ENCODE measurements at places on chromosomes 7 and 10.

DNA sequence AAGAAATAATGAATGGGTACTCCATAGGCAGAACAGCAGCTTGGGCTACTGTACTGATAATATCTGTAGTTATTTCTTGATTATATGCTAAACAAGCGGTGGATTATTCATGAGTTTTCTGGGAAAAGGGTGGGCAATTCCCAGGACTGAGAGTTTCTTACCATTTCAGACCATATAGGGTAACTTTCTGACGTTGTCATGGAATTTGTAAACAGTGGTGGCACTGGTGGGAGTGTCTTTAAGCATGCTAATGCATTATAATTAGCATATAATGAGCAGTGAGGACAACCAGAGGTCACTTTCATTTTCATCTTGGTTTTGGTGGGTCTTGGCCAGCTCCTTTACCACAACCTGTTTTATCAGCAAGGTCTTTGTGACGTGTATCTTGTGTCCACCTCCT lies 399.7 kb downstream of the CDC14C start:
- DNase-seq, result no peak

DNA sequence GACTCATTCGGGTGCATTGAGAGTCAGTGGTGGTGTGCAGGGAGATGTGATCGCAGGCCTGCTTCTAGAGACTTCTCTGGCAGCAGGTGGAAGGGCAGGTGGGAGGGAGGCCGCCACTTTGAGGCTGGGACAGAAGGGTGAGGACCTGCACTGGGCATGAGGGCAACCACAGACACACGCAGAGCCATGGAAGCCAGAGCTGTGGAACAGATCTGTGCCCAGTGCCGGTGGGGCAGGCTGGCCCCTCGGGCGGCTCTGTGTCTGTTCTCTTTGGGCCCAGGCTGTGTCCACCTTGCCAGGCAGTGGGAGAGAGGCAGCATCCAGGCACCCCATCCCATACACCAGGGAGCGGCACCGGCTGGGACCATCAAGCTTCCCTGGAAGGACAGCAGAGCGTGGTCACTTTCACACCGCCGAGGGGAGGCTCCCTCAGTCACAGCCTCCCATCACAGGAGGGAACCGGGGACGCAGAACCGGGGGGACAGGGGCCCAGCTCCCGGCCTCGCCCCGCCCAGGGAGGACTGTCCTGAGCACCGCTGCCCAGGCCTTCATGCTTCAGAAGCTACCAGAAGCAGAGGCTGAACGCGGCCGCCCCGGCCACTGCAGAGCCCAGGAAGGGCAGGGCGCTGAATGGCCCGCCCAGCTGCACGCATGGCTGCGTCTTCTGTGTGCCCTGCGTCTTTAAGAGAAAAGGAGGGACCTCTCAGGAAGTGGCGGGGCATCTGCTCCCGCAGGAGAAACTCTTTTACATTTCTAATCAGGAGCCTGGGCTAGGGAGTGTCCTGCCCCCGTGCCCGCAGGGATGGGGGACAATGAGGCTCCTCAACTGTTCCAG lies 32.1 kb downstream of the EN2 start:
- DNase-seq, result no peak

- DNase-seq, result no peak
Measured at GRCh38 chr10:63213489-63213888, 80.4 kb downstream of the NRBF2 start.

DNA sequence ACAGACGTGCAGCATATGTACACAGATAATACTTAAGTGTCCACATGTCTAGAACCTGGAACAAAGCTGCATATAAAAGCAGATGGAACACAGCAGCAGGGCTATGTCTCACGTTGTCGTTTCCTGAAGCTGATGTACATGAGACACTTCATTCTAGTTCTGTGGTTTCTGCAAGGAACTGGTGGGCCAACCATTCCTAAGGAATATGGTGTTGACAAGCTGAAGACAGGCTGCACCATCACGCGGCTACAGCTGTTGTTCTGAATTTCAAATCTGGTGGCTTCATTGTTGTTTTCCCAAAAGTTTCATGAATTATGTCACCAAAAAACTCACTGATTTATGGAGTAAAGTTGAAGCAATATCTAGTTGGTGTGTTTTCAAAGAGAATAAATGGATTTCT lies 33.7 kb downstream of the PRKAG2 start:
- no peak for DNase-seq

DNA sequence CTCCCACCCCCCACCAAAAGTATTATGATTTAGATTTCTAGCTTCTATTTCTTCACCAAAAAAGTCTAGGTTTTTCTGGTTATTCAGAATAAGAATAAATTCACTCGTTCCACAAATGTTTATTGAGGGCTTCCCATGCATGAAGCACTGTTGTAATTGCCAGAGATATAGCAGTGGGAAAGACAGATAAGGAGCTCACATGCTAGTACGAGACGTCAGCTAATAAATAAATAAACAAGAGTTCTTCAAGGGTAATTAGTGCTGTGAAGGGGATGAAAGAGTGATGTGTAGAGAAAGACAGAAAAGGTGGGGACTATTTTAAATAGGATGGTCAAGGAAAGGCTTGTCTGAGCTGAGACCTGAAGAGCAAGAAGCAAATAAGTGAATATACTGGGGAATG lies 38.1 kb upstream of the SEPTIN7 start:
- no peak for DNase-seq

DNA sequence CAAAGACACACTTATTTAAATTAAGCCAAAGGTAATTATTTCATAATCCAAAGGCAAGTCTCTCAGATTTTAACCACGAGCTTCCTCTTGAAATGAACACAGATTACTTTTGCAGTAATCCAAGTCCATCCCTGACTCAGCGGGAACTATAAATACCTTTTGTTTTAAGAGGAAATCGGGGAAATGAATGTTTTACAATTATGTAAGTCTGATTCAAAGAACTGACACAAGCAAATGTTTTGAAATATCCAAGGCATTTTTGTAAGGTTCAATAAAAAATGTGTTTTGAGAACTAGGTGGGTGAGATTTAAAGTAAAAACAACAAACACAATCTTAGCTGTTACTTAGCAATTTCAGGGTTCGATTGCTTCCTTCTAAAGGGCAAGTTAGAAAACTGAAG lies 179.8 kb upstream of the ASAH2 start:
- no peak for DNase-seq

DNA sequence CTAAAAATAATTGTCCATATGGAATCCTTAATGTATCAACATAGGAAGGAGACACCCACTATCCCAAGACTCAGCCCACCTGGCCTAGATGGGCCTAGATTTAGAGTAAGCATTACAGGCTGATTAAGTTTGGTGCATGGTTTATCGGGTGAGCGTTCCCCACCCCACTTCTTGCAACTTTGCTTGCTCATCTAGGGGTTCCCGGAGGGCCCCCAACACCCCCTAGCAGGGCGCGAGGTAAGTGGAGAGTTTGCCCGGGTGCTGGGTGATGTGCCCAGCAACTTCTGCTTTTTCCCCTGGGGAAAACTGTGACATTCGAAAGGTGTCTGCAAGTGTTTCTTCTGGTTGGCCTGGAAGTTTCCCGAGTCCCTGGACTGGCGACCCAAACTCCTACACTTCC lies 31.7 kb downstream of the SKIDA1 start:
- no peak for DNase-seq

GRCh38 chr7:27247452-27248426 lies 5.1 kb downstream of the EVX1 start:
- no peak for DNase-seq

- no peak for DNase-seq
Measured at GRCh38 chr10:87500646-87501048, 4.0 kb upstream of the MINPP1 start.

DNA sequence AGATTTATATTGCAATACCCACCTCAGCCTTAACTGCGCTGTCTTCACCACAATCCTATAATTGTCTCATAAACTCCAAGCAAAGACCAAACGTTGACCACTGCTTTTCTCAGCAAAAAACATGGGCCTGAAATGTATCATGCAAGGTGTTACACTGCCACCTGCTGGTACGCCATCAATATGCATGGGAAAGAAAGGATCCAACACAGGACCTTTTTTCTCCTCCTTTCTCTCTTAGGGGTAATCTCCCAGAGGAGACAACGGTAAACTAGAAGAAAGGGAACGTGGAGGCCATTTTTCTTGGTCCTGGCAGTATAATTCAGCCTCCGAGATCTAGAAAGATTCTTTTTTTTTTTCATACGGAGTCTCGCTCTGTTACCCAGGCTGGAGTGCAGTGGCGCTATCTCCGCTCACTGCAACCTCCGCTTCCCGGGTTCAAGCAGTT lies 79.1 kb upstream of the MPP7 start:
- DNase-seq, result peak; percentile 6

- DNase-seq, result no peak
Measured at GRCh38 chr10:97631098-97631497, 2.2 kb downstream of the MORN4 start.

DNA sequence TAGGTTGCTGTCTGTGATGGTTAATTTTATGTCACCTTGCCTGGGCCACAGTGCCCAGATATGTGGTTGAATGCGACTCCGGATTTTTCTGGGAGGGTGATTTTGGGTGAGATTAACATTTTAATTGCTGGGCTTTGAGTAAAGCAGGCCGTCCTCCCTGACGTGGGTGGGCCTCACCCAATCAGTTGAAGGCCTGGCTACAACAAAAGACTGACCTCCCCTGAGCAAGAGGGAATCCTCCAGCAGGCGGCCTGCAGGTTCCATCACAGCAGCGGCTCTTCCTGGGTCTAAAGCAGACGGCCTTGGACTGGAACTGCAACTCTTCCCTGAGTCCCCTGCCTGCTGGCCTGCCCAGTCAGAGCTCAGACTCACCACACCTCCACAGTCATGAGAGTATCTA lies 114.2 kb downstream of the SFMBT2 start:
- no peak for DNase-seq

DNA sequence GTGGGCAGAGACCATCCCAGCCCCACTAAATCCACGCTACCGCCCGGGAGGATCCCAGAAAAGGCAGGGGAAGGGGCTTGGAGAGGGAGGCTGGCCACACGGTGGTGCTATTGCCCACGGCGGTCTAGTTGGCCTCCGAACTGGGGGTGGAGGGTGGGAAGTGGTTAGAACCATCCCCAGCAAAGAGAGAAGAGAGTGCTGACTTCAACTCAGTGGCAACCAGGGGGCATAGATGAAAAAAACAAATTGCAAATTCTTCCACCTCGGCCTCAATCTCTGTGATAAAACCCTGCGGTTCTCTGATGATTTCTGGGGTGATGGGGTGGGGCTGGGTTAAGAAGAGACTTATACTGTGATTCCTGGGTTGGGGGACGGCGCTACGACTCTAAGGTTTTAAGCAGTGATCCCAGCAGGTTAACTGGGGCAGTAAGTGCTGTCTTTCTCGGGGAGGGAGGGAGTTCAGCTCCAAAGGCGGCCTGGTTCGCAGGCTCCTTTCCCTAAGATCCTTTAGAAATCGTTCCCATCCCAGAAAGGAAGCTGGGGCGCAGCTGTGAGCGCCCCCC lies 154.5 kb upstream of the LYZL2 start:
- DNase-seq, result peak; percentile 19

DNA sequence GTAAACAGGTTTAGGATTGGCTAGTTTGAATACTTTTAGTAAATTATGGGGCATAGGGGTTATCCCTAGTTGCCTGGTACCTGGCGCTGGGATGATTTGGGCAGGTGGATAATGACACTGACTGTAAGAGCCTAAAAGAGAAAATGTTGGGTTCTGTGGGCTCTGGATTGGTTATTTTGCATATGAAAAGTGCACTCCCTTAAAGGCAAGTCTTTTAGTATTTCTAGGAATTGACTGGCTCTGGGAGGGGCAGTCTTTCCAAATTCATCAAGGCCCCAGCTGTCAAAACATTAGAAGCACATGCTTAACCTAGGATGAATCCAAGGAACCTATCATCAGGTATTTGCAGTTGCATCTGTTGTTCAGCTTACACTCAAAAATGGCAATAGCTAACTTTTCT lies 454.6 kb upstream of the SORCS1 start:
- DNase-seq, result no peak

DNA sequence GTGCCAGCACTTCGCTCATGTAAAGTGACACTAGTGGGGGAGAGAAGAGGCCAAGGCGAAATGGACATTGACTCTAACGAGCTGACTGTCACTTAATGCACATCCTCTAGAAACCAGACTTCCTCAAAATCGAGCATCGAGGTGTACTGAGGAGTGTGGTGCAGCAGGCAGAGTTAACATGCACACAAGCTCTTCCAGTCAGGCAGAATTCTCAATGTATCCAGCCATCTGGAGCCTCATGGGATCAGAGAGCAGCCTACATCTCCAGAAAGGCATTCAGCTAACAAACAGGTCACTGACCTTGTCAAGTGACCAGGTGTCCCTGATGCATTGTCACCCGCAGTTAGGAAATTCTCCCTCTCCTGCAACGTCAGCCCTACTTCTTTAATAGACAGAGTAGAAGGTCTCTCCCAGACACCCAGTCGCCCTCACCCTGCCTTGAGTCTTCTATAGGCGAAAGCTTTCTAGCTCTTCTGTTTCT lies 259.8 kb upstream of the AOAH start:
- DNase-seq, result no peak

GRCh38 chr10:22219308-22219707 lies 1.5 kb upstream of the EBLN1 start:
- DNase-seq, result no peak

DNA sequence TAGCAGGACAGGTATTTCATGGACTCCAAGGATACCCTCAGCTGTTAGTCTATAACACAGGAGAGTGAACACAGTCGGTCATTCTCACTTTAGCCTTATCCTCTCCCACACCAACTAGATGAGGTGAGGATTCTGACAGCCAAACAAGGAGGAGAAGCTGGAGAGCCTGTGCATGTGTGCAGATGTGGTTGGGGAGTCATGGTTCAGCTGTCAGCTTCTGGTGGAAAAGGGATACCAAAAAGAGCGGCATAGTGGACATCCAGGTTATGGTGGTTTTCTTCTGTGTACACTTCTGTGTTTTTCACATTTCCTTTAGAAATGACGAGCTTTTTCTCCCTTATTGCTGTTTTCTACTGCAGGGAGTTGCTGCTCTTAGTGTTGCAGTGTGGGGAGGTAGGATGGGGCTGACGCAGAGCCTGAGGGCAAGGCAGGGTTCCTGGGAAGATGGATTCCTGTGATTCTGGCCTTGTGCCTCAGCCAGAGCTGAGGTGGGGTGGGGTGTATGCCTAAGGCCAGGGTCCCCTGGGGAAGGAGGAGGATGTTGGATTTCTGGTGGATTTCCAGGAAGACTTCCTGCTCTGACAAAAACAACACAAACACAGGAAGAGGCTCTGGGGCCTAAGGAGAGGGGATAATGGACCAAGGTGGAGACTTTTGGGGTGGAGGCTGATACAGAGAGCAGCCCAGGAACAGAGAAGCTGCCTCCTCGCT lies 26.6 kb downstream of the PLAU start:
- no peak for DNase-seq

- DNase-seq, result no peak
Measured at GRCh38 chr7:64277630-64278029, 36.1 kb upstream of the ZNF736 start.

GRCh38 chr10:105681051-105681450 lies 1040.0 kb downstream of the SORCS3 start:
- no peak for DNase-seq

DNA sequence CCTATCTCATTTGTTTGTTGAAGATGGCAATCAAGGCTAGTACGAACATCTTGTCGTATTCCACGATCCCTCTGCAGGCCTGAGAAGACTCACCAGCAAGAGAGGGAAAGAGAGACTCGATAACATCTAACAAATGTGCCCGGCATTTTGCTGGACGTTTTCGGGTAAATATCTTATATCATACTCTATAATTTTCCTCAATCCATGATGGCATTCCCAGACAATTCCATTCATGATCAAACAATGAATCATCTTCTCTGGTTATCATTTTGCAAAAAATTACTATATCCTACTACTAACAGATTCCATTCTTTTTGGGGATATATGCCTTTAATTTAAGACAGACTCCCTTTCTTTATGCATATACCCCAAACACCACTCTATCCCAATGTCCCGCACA lies 118.1 kb downstream of the TYW1B start:
- DNase-seq, result no peak

Data from cerebellar nuclear complex (tissue), 1 donor.